ENCODE measurements at places on chromosomes 16 and 17. TPM values are rescaled to one million over a fixed set of nuclear protein-coding genes. Genes with fewer than 3 reads are reported as not detected.
A peak's percentile ranks its signal among the peaks of the same experiment; 100 is the strongest.

GRCh38 chr16:9260666-9261065, 169.2 kb downstream of the HAPSTR1 start:
- DNase-seq, result no peak

DNA sequence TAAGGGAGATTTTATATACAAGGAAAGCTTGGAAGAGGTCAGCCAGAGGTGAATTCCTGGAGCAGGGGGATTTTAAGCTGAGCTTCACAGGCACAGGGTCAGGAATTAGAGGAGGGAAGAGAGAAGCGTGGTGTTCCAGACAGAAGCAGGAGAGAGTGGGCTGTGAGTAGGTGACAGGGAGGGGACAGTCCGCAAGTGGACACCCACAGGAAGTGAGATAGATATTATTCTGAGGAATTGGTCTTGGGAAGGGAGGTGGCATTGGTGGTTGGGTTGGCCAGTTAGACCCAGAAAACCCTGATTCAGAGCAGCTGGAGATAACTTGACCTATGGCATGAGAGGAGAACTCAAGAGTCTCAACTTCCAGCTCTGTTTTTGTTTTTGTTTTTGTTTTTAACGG, 14.7 kb downstream of the PHB1 start:
- no peak for DNase-seq

The CBX2 gene
- 8.6 TPM for polyA plus RNA-seq

DNA sequence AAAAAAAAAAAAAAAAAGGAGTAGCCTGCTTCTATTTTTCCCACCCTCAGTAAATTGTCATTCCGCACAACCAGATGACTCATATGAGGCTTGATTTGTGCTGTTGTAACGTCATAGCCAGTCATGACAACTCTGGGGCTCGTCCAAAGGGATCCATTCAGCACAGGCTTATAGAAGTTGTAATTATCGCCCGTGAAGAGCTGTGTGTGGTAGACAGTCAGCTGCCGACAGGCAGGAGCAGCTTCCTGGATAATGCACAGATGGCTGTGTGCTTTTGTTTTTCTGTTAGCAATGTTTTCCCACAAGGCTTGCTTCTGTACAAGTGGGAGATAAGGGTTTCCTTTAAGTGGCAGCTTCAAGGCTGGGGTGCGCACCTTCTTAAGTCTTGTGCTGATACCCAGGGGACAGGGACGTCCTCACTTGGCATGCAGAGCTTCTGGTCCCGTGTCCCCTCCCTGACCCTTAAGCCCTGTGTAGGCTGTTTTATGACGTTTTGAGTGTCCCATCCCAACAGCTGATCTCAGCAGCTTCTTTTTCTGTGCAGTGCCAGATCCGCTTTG, 26.0 kb downstream of the SNX29 start:
- peak; percentile 41 for DNase-seq

DNA sequence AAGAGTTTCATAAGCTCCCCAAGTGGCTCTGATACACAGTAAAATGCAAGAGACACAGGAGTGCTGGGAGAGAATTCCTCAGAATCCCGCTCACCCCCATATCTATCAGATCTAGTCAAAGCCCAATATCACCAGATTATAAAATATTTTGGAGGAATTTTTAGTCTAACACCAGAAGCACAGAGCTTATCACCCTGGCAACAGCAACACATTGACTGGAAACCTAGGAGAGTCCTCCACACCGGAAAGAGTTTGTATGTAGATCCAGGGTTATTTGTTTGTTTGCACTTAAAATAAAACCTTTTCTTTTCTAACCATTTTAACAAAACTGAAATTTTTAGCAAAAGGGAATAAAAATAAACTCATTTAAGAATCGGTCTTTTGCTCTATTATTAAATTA, 7.2 kb downstream of the SOX9 start:
- DNase-seq, result no peak

The POLR3K gene
- polyA plus RNA-seq, result 12.1 TPM
